ENCODE measurements at places on chromosomes 6 and 20.

DNA sequence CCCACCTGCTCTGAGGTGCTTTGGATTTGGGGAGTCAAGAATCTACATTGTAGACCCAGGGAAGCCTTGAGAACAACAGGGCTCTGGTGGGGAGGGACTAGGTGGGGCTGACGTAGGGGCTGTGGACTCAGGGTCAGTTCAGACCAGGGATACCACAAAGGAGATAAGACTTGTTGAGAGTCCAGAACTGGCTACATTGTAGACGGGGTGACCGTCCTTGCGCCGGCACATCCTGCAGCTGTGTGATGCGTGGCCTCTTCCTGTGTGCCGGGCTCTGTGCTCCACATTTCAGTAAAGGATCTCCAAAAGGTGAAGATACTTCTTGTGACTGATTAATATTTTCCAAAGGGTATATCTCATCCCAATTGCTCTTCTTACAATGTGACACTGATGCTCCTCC lies 9.8 kb upstream of the TLDC2 start:
- DNase-seq = no peak

DNA sequence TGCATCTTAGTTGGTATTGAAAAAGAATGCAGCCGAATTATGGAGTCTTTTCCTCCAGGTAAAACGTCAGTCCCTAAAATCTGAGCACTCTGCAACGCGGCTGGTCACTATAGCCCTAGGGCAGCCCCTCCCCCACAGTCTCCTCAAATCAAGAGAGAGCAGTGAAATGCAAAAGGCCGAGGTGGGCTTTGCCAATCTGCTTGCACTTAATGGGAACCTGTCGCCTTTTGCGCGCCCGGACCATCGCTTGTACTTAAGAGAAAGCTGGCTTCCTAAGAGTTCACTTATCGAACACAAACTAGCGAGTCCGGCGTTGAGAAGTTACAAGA lies 447 bp downstream of the MCM3 start:
- peak; percentile 50 for DNase-seq

DNA sequence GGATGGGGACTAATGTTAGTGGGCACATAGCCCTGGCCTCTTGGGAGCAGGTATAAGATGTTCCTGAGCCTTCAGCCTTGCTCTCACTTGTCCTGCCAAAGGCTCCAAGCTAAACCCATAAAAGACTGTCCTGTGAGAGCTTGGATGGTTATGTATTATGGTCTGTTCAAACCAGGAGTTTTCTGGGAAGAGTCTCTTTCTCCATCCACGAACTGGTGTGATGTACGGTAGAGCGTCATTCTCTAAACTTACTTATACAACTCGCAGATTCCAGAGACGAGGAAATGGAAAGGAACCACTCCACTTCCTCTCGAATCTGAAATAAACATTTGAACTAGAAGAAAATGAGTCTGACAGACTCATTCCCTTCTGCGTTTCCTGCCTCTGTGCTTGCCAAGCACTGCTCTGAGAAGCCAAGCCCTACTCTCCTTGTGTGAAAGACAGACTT lies 5.3 kb downstream of the SOBP start:
- DNase-seq = no peak

GRCh38 chr6:132512638-132513632 lies at the start of gene STX7:
Gene STX7, minus strand, starts transcription at chr6:132513116. Its CDS starts 9,586 bp downstream, at chr6:132503530.
- DNase-seq = peak; percentile 83

- no peak for DNase-seq
Observed at GRCh38 chr6:134902074-134902861, 47.6 kb downstream of the ALDH8A1 start.

DNA sequence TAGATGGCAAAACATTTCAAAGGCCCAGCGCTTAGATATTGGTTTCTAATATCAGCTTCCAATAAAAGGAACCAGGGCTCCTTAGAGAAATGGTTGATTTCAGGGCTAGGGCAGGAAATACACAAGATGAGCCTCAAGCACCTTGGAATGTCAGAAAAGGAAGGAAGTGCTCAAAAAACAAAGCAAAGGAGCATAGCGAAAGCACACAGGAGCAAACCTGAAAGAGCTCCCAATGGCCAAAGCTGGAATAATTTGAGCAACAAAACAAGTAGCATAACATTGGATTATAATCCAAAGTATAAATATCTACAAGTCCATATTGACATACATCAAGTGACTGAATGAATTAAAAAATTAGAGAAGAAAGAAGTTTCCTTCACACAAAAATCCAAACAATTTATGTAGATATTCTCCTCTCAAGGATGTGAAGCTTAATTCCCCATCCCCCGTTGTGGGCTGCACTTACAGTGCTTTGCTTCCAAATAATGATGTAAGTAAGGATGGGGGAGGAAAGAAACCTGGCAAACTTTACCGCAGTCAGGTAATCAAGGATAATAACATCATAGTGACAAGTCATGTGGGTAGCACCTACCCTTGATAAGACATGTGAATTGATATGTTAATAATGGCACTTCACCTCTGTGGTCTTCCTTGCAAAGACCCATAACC lies 132.9 kb upstream of the DST start:
- DNase-seq = no peak

- no peak for DNase-seq
Observed at GRCh38 chr6:137522198-137522798, 28.1 kb upstream of the OLIG3 start.

DNA sequence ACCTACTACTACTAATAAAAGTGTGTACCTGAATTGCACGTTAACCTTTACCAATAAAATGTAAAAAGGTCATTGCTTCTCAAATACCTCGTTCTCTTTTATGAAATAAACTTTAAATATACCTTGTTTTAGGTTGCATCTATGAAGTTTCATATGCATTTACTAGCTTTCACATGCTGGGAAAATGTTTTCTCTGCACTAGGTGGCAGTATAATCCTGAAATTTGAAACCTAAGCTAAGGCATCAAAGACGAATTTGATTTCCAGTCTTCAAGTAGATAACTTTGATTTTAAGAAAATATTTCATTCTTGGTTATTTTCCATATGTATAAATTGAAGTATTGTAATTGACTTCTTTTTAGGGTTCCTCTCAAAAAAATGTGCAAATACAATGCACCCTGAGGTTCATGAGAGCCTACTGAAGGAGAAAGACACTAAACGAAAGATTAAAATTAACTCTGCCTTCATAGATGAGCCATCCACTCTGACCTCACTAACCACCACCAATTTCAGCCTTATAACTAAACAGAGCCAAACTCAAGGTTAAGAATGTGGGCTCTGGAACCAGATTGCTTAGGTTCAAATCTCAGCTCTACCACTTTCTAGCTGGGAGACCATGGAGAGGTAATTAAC lies 7.3 kb upstream of the COL9A1 start:
- no peak for DNase-seq

GRCh38 chr6:88111991-88112390 lies 54.2 kb downstream of the CNR1 start:
- DNase-seq = no peak

Measured in stimulated activated CD4-positive, alpha-beta T cell treated with anti-CD3 and anti-CD28 coated beads, Interleukin-12 subunit alpha, Interleukin-12 subunit beta, amount 100 ng/mL, for 48 hours (primary cell).